ENCODE measurements at places on chromosomes 13 and 19. TPM values are rescaled to one million over a fixed set of nuclear protein-coding genes. Genes with fewer than 3 reads are reported as not detected.

DNA sequence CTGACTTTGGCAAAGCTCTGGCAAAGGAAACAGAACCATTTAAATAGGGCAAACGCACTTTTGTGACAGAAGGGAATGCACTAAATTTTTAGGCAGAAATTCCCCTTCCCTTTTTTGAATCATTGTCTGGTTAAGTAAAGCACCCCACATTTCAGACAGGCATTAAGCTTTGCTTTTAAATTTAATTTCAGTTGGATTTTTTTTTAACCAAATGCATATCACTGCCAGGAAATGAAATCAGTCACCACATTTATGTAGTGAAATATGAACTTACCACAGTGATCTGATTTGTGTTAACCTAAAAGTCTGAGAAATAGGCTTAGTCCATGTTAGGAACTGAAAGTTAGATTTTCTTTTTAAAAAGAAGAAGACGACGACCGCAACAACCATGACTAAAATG is 10.8 kb downstream of the GPR183 start:
- peak overlapping the region; percentile 96 for H3K27ac ChIP-seq
- H3K4me3 ChIP-seq = peak overlapping the region; percentile 58
- no peaks in the 10 kb centered on the region for H3K27me3 ChIP-seq
- H3K36me3 ChIP-seq = peaks cover 71% of the 10 kb centered on the region

B3GNT8 gene
- not detected for total RNA-seq

DNA sequence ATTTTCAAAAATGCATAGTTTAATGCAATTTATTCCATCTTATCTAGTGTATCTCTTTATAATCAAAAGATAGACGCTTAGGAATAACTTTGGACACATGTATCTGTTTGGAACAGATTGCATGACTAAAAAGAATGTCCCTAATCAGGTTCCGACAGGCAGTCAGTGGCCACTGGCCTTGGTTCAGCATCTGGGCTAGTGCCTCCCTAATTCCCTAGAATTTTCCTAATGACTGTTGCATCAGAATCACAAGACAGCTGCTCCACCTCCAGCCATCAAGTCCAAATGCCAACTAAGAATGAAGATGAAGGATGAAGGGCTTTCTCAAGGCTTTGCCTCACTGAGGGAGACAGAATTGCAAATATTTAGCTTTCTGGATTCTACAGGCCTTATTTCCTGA is 173.8 kb downstream of the EFNB2 start:
- no peak for DNase-seq
- H3K27me3 ChIP-seq = peaks cover 3% of the 10 kb centered on the region
- H3K4me1 ChIP-seq = no peaks in the 10 kb centered on the region
- no peak overlapping the region for H3K4me3 ChIP-seq
- H3K36me3 ChIP-seq = no peaks in the 10 kb centered on the region
- no peak overlapping the region for H3K27ac ChIP-seq

FREM2 gene
- total RNA-seq = not detected

DCLK1 gene
- not detected for total RNA-seq

DNA sequence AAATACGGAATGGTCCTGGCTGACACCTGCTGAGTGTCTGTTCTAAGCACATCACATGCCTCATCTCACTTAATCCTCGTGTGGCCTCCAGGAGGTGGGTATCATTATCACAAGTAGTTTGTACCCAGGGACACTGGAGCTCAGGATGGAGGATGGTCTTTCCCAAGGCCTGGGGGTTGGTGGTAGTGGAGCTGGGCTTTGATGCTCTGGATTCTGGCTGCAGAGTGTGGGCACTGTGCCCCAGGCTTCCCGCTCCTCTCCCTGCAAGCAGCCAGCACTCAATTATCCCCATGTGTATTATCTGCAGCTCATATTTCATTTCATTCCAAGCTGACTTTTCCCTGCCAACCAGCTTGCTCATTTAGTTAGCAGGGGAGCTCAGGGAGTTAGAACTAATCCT is 52.1 kb downstream of the SIAH3 start:
- H3K4me3 ChIP-seq = no peak overlapping the region
- H3K4me1 ChIP-seq = peaks cover 2% of the 10 kb centered on the region
- no peaks in the 10 kb centered on the region for H3K27me3 ChIP-seq
- no peak for DNase-seq
- no peak overlapping the region for H3K27ac ChIP-seq
